Stimulated activated CD4-positive, alpha-beta T cell treated with anti-CD3 and anti-CD28 coated beads, Interleukin-1b, Interleukin-23, amount 100 ng/mL, for 24 hours (primary cell): ENCODE measurements at places on chromosomes 6 and 20.
A peak's percentile ranks its signal among the peaks of the same experiment; 100 is the strongest.

- DNase-seq: no peak
Measured at GRCh38 chr6:38212579-38212978, 393.1 kb downstream of the ZFAND3 start.

DNA sequence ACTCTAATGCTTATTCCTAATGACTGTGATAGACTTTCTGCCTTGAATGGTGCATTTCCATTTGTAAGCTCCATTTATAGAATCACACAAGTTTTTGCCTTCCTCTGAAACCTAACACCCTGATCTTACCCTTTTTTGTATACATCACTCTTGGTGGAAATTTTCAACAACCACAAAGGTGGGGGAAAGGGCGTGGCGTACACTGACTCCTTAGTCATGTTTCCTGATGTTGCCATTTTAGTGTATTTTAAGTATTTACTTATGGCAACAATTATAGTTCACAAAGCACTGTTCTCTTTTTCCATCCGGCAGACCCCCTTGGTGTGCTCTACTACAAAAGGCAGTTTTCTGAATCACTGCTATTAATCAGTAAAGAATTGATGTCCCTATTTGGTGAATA lies 92.0 kb downstream of the ATXN1 start:
- DNase-seq: peak; percentile 60

DNA sequence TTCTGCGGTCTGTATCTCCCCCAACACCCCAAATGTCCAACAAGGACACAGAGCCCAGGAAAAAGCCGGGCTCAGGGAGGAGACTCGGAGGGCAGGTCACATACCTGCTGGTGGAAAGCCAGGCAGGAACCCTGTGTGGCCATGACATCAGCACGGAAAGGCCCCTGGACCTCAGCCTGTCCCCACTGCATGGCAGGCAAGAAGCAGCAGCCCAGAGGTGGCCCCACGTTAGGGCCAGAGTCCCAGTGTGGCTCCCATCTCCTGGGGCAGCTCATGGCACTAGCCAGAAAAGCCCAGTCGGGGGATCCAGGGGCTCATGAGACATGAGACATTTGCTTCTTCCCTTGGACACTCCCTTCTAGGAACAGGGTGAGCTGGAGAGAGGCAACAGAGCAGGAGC lies 258.7 kb downstream of the DLL1 start:
- DNase-seq: no peak

DNA sequence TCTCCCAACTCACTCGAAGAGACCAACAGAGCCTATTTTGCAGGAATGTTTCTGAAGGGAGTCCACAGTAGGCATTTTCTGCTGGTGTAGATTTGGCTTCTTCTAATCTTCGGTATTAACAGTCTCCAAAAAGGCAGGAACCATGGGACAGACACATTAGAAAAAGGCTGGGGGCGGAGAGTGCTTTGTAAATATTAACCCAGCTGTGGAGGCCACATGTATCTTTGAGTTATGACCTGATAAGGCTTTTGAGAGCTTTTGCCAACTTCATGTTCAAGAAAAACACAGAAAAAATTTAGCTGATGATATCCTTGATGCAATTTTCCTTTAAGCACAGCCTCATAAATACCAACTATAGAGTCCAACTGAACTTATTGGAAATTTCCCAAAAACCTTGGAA lies 119.4 kb upstream of the TSHZ2 start:
- DNase-seq: no peak

DNA sequence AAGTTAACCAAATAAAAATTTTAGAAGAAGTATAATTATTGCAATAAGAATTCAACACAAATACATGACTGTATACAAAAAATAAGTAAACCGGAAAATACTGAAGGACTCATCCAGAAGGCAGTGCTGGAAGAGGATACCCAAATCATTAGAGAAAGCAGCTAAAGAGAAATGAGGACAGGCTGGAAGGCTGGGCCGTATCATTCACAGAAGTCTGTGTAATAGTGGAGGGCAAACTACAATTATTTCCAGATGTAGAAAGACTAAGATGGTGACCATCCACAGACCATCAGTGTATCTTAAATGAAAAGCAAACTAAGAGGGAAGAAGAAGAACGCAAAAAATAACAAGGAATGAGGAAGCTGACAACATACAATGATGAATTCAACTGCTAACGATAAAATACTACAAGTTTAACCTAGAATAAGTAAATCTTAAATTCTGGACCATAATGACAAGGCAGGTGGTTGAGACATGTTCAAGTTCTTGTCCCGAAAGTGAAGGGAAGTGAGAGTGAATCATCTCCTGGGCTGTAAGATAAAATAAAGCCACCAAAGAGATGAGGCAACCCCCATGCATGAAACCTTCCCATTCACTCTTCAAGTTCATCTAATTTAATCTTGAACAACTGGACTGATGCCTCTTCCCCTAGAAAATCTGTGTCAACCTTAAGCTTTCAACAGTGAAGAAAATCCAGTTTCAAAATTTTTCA lies 71.5 kb downstream of the SLC23A2 start:
- no peak for DNase-seq

GRCh38 chr6:128135325-128135724 lies 234.5 kb upstream of the THEMIS start:
- no peak for DNase-seq

DNA sequence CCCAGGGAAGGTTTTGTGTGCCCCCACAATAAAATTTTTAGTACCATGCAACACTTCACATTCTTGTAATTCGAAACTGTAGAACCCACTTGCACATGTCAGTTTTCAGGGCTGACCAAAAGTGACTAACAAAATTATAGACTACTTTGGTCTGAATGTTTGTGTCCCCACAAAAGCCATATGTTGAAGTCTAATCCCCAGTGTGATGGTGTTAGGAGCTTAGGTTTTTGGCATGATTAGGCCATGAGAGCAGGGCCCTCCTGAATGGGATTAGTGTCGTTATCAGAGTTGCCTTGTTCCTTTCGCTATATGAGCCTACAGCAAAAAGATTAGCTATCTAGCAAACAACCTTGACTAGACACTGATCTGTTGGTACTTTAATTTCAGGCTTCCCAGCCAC lies 49.0 kb upstream of the TENT5A start:
- no peak for DNase-seq

DNA sequence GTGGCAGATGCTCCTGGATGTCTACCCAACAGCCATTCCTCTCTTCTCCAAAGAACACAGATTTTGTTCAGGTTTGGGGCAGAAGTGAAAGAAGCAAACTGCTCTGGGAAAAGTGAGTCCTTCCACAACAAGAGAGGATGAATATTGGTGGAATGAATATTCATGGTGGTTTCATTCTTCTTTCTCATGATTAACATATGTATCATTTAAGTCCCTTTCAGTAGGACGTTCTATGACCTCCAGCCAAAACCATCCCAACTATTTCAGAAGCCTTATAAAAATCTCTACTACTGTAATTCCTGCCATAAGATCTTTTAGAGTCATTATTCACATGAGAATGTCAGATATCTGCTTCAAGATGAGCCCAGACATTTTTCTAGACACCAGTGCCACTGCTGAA lies 44.4 kb downstream of the MDN1 start:
- DNase-seq: no peak

DNA sequence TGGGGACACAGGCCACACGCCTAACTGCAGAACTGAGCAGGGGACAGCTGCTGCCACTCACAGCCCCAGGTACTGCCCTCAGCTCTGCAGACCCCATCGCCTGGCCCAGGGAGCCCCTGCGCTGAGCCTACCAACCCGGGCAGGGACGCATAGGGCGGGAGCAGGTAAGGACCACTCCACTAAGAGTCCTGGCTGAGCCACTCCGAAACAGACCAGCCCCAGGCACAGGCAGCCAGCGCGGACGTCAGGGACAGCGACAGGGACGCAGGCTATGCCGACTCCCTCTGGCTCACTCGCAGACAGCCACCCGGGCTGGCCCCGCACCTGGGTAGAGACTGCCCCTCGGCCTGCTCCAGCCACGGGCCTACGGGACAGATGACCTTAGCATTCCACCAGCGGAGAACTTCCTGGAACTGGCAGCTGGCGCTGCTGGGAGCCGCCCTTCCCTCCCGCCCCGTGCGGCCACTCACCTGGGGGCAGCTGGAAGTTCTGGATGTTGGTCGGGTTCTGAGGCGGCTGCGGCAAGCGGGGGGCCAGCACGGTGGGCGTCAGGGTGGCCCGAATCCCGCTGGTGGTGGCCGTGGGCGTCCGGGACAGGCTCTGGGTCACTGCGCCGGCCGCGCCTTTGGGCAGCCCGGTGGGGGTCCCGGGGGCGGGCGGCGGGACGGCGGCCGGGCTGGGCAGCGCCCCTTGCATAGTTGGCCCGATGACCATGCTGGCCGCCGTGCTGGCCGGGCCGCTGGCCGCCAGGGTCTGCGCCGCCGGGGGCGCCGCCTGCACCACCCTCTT lies 1.5 kb downstream of the TAF4 start:
- no peak for DNase-seq

DNA sequence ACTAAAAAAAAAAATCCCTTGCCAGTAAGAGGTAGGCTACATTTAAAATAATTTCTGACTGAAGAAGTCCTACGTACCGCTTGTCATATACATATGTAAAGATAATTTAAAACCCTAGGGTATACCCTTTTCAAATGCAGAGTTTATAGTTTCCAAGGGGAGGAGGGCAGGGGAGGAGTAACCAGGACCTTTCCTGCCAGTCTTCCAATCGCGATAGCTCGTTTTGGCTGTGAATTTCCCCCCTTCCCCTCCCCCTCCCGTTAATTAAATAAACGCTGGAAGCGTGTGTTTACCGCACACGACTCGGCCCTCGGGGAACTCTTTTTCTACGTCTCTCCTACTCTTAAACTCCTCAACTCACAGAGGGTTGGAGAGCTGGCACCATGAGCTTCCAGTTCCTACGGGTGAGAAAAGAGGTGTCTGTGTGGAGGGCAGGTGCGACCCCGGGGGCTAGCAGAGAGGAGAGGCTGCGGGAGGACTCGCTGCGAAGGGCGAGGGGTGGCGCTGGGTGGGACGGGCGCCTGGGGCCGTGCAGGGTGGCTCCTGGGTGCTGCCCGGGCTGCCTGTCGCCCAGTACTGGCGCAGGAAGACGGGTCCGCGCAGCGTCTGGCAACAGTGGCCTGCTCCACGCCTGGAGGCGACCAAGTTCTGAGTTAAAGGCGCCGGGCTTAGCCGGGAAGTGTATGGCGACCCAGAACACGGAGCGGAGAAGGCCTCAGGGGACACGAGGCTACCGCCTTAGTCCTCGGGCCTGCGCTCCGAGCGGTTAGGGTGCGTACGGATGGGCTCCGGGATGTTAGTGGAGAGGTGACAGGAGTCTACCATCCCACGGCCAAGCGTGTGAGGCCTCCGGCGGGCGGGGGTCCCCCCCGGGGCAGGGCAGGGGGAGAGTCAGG lies 4.1 kb upstream of the TFAP2C start:
- DNase-seq: no peak

DNA sequence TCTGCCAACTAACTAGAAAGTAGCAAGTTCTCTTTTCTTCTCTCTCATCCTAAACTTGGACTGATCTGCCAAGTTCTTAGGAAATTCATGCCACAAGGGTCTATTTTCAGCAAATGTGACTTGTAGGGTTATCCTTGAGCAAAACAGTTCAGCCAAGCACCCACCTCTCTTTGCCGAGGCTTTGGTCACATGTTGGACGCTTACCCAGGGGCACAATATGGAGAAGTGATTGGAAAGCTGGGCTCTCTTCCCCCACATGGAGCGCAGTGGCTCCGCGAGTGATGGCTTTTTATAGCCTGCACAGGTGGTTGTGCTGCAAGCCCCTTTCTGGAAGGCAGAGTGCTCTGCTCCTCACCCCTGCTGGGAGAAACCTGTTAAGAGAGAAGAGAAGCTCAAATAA lies 47.7 kb upstream of the FNDC1 start:
- DNase-seq: no peak

DNA sequence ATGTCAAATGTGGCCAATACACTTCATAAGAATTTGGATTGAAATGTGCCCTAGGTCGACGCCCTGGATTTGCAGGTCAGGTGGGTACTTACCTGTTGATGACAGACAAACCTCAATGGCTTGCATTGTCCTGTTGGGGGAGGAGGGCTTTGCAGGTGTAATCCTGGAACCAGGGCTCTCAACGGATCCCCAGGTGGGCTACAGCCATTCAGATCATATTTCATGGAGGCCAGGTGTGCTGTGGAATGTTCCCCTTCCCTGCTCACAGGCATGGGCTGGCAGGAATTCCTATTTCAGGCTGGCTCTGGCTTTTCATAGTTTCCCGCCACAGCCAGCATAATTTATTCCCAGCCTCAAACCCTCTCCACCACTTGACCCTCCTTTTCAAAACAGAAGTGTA lies 254.7 kb downstream of the SMOC2 start:
- DNase-seq: no peak

GRCh38 chr6:159098636-159099106 lies 53.9 kb upstream of the TAGAP start:
- no peak for DNase-seq

DNA sequence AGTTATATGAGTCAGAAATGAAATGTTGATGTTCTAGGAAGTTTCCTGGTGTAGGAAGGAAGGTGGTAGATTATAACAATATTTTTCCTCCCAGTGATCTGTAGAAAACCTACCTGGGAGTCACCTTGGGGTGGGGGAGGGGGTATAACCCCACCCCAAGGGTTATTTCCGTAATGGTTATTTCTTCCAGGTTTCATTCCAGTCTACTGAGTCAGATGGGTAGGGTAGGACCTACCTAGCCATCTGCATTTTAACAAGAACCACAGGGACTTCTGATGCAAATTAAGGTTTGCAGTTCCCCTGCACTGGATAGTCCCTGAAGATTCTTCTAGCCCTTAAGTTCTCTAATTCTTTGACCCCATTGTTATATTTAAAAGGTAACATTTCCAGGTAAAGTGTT lies 88.9 kb downstream of the ARMC2 start:
- DNase-seq: no peak

GRCh38 chr20:36249450-36249849 lies 13.2 kb downstream of the AAR2 start:
- no peak for DNase-seq

DNA sequence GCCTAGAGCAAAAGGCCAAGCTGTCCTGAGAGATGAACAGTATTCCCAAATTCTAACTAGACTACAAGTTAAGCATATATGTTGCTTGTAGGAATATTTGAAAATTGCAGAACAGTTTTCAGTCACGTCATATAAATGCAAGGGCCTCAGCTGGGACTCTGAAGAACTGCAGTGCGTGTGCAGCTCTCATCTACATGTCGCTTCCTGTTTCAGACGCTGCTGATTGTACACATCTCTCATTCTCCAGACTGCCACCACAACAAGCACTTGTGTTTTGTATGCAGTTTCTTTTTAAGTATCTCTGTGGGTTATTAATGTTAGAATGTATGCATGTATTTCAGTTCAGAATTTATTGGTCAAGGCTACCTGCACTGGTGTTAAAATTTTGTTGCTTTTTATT lies 119.7 kb downstream of the MAP3K4 start:
- DNase-seq: no peak

DNA sequence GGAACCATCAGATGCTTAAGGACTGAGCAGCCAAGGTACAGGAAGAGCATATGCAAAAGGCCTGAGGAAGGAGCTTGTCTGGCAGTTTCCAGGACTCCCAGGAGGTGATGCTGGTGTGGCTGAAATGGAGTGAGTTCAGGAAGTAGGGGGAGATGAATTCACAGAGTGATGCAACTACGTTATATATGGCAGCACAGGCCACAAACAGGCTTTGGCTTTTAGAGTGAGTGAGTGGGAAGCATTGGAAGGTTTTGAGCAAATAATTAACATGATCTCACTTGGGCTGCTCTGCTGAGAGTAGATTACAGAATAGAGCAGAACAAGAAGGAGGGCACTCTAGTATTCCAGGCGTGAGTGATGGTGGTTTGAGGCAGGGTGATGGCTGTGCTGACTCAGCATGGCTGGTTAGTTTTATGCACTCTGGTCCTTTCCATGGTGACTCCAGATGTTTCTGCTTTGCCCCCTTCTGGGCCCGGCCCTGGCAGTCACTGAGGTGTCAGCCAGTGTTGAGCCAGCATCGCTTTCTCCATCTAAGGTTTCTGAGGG lies 6.5 kb downstream of the BTN2A2 start:
- no peak for DNase-seq
